Activated CD4-positive, alpha-beta T cell treated with anti-CD3 and anti-CD28 coated beads for 24 hours (primary cell): ENCODE measurements at places on chromosomes 5 and 9.

DNA sequence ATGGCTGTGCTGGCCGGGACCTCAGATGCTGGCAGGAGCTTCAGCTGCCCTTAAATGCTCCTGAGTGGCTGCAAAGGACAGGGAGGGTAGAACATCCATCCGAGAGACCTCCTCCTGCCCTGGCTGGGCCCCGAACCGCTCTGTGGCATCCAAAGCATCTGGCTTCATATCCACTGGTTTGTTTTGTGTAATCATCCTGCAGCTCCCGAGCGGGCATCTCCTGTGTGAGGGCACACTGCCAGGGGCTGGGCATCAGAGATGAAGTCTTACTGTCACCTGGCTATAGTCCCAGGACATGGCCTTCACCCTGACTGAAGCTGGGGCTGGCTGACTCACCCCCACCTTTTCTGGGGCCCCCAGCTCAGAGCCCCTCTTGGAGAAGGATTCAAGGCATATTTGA lies 18.5 kb upstream of the NTNG2 start:
- DNase-seq = no peak

DNA sequence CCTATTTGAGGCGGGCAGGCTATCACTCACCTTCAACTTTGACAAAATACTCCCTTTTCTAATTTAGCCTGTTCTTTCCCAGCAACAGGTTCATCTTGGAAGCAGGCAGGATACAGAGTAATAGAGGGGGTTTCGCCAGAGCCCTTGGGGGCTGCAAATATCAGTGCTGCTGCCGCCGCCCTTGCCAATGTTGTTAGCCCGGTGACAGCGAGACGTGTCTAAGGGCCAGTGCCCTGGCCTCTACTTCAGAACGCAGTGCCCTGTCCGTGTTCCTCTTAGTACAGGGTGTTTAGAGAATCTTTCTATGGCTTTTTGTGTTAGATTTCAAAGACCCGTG lies 703 bp downstream of the FAM120AOS start:
- DNase-seq = no peak

GRCh38 chr9:124496463-124496862 lies 10.7 kb downstream of the NR5A1 start:
- DNase-seq = no peak

- DNase-seq = no peak
These were observed 67.7 kb upstream of the FCN1 start for GRCh38 chr9:134985451-134985850.

GRCh38 chr5:147898875-147899401 lies 7.4 kb downstream of the C5orf46 start:
- DNase-seq = no peak

GRCh38 chr5:168881427-168882149 lies 302.4 kb upstream of the PANK3 start:
- no peak for DNase-seq

DNA sequence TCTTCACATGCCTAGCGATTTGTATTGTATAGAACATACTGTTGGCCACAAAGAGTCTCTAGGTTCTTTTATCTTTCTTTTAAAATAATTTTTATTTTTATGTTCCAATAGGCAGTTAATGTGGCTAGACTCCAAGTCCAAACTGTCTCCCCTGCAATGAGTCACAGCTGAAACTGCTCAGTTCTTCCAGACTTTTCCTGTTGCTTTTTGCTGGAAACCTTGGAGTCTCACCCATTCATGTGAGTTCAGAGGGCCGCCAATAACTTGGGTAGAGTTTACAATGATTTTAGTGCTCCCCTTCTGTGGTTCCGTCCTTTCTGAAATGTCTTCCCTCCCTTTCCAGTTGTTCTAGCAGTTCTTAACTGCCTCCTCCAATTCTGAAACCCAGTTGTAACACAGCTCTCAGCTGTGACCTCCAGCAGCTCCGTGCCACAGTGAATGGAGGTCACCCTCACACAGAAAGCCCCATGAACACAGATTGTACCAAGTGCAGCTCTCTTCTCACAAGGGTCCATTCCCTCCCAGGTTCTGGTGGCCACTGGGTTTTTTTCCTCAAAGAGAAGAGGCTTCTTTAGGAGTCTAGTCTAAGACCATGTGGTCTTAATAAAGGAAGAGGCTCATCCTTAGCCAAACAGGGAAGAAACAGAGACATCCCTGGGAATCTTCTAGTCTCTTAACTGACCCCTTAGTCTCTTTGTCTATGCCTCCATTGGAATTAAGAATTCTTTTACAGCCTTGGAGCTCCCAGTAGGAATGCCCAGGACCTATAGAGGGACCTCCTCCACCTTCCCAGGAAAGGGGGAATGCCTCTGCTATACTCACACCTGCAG lies 198.5 kb downstream of the SPOCK1 start:
- DNase-seq = no peak

DNA sequence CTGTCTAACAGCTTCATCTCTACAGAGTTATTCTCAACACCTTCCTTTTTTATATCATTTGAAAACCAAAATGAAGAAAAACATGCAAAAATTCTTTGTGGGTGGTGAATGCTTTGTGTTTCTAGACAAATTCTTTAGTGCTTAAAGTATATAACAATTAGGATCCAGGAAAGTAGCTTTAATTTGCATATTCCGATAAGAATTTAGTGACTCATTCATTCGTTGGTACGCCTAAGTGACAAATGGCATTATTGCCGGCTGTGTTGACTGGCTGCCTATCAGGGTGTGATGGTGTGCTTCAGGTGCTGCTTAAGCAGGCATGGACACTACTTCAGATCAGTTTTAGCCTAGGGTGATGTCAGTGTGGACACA lies 35.2 kb downstream of the LMNB1 start:
- no peak for DNase-seq

DNA sequence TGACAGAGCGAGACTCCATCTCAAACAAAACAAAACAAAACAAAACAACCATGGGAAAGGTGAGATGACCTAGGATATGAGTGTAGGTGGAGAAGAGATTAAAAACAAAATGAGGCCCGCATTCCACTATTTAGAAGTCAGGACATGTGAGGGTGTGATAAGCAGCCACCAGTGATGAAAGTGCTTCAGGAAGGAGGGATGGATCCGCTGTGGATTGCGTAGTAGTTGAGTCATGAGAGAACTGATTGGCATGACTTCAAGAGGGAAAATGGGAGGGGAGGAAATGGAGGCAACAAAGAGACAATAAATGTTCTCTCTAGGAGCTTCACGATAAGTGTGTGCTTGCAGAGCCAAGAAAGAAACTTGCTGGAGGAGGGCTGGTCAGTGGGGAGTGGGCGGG lies 367.6 kb downstream of the ARL15 start:
- DNase-seq = no peak

DNA sequence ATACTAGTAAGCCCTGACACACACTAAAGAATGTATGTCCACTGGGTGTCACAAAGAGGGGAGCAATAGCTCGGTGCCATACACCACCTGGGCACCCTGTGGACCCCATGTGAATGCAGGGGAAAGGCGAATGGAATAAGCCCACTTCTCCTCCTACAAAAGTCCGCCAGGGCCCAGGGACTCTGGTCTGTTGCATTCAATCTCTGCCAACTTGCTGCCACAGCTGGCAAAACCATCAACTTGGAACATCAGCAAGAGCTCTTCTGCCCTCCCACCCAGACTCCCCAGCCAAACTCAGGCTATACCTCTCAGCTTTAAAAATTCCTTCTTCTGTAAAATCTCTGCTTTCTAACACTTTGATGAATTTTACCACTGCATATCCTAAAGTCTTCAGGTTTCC lies 54.5 kb downstream of the PFDN1 start:
- DNase-seq = no peak

GRCh38 chr5:57825031-57825686 lies 342.5 kb upstream of the ACTBL2 start:
- DNase-seq = no peak

- no peak for DNase-seq
These were observed 42.1 kb downstream of the SLC46A2 start for GRCh38 chr9:112848316-112849151.

DNA sequence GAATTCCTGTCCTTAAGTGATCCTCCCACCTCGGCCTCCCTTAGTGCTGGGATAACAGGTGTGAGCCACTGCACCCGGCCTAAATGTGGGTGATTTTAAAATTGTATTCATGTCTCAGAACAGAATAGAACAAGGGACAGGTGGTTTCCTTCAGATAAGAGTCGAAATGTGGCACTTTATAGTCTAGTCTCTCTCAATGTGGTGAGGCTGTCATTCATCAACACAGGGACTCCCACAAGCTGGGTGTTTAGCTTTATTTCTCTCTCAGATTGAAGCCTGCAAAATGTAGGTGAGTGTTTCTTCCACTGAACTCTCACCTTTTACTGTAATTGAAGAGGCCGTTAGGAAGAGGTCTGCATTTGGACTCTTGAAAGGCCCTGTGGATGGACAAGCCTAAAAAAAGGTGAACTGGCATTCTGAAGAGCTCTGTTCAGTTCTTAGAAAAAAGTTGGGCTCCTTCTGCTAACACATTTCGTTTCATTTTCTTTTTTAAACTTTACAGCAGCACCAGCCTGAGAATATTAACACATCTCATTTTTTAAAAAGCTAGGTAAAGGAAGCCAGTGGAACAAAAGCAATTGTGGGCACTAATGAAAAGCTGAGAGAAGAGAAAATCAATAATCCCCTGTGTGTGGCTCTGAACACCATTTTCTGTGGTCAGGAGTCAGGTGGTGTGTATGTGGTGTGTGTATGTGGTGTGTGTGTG lies 126.2 kb upstream of the SLC28A3 start:
- no peak for DNase-seq

GRCh38 chr5:38621840-38622437 lies 65.5 kb upstream of the LIFR start:
- DNase-seq = no peak

DNA sequence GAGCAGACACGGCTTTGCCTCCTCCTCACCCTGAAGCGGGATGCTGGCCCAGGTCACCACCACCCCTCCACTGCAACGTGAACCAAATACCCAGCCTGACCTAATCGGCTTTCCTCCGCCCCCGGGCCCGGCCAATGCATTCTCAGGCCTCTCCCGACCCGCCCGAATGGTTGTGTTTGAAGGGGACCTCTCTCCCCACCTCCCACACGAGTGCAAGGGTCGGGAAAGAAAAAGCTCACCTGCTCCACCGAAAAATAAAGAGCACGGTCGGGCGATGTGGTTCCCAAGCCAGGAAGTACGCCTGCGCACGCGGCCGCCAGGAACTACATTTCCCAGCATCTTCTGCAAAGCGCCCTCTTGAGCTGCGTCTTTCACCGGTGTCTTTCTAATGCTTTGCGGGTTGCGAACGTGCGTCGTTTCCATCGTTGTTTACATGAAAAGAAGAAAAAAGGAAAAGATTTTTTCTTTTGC lies at the start of gene ZNF883:
Gene ZNF883 (minus strand): TSS at position 282 of the 471 bp plus-strand sequence.
- DNase-seq = no peak

DNA sequence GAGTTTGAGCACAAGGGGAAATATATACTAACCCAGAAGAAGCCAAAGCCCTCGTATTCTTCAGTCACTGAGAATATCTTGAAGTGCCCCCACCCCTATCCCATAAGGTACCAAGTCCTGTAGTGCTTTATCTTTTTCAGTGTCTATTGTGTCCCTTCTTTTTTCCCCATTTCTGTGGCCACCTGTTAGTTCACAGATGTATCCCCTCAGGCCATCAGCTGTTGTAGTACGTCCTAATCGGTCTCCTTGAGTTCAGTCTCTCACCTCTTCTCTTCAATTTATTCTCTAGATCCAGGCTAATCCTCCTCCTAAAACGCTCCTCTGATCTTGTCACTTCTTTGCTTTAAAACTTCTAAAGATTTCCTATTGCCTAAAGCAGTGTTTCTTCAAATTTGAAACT lies 10.4 kb downstream of the RGS7BP start:
- DNase-seq = no peak

GRCh38 chr5:14316471-14316870 lies 173.3 kb downstream of the TRIO start:
- DNase-seq = no peak

GRCh38 chr5:158541536-158542297 lies 558.0 kb downstream of the EBF1 start:
- DNase-seq = no peak

GRCh38 chr5:145978708-145979107 lies 42.3 kb downstream of the SH3RF2 start:
- no peak for DNase-seq

DNA sequence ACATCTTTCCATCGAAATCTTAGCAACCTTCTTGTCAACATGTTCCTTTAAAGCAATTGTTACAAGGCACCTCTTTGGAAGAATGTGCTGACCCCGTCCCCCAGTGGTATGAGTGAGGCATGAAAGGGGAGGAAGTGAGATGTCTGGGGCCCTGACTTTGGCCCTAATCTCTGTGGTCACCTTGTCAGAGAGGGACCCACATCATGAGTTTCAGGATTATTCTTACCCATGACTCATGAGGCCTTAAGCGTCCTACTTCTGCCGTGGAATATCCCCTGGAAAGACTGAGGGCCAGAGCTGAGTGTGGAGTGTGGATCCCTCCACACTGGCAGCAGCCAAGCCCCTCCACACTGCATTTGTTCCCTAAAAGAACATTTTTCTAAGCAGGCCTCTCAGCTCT lies 81.2 kb downstream of the FSTL4 start:
- no peak for DNase-seq

- no peak for DNase-seq
These were observed 16.9 kb downstream of the ZNF618 start for GRCh38 chr9:113892861-113893491.

GRCh38 chr9:113720495-113720894 lies 155.6 kb upstream of the ZNF618 start:
- no peak for DNase-seq

DNA sequence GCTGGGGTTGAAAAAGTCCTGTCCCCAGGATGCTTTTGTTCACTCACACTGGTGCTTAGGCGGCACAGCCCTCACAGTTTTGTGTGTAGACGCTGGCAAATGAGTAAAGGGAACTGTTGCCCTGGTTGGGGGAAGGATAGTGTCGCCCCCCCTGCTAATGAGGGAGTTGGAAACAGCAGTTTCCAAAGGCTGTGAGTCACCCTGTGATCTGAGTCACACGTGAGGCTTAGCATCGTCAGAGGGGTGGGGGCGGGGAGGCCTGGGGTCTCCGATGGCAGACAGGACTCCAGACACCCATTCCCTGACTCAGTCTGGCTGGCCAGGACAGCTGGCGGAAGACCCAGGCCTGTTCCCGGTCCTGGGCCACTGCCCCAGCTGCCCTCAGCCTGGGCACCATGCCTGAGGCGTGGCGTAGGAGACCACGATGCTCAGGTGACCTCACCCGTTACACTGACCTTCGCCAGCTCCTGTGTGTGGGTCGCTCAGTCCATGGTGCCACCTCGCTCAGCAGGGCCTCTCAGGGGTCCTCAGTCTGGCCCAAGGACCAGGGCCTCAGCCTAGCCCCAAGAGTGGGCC lies 2.9 kb downstream of the DNAJB5 start:
- DNase-seq = peak; percentile 62

DNA sequence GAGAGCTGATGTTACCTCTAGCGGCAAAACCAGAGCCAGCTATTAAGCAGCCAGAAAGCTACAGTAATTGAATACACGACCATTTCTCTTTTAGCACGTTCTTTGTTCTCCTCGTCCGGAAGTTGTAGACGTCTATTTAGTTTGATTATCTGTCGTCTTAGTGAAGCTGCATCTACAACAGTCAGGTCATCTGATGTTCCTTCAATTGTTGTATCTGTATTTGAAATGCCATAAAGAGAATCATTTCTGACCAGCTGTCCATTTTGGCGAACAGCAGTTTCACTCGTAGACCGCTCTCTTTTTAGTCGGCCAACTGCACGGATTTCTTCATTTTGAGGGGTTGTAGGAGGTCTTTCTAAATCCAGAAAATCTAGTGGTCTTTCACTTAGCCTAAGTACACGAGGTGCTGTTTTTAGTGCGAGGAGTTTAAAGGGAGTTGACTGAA lies 12.6 kb downstream of the PDE6A start:
- no peak for DNase-seq

- DNase-seq = no peak
These were observed 4.5 kb downstream of the GSN start for GRCh38 chr9:121272401-121272948.

- DNase-seq = no peak
These were observed 121.0 kb upstream of the TLX3 start for GRCh38 chr5:171188016-171188415.

- no peak for DNase-seq
These were observed 15.0 kb downstream of the TENT4A start for GRCh38 chr5:6728011-6728794.
